ENCODE measurements at places on chromosomes 1 and 21.

GRCh38 chr1:94999456-95000131, 72.7 kb upstream of the CNN3 start:
- DNase-seq = no peak

- peak; percentile 67 for DNase-seq
Measured at GRCh38 chr1:58402444-58402843, 144.1 kb downstream of the OMA1 start.

DNA sequence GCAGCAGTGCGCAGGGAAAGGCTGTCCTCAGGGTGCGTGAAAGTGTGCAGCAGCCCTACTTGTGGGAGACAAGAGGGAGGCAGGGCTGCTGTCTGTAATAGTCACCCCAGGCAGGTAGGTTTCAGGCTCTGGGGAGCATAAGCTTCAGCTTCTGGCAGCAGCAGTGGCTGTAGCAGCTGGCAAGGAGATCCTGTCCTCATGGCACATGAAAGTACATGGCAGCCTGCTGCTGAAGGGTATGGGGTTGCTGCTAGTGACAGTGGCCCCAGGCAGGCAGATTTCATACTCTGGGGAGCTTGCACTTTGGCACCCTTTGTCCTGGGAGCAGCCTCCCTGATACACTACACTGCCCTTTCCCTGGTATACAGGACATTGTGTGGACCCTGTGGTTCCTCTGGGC, 26.3 kb downstream of the KIAA0319L start:
- DNase-seq = no peak

- DNase-seq = peak; percentile 38
Measured at GRCh38 chr1:232988572-232989040, 38.2 kb downstream of the NTPCR start.

- no peak for DNase-seq
Measured at GRCh38 chr1:72564749-72565148, 282.4 kb upstream of the NEGR1 start.

- DNase-seq = peak; percentile 40
Measured at GRCh38 chr1:116766616-116767469, 12.6 kb downstream of the CD2 start.

DNA sequence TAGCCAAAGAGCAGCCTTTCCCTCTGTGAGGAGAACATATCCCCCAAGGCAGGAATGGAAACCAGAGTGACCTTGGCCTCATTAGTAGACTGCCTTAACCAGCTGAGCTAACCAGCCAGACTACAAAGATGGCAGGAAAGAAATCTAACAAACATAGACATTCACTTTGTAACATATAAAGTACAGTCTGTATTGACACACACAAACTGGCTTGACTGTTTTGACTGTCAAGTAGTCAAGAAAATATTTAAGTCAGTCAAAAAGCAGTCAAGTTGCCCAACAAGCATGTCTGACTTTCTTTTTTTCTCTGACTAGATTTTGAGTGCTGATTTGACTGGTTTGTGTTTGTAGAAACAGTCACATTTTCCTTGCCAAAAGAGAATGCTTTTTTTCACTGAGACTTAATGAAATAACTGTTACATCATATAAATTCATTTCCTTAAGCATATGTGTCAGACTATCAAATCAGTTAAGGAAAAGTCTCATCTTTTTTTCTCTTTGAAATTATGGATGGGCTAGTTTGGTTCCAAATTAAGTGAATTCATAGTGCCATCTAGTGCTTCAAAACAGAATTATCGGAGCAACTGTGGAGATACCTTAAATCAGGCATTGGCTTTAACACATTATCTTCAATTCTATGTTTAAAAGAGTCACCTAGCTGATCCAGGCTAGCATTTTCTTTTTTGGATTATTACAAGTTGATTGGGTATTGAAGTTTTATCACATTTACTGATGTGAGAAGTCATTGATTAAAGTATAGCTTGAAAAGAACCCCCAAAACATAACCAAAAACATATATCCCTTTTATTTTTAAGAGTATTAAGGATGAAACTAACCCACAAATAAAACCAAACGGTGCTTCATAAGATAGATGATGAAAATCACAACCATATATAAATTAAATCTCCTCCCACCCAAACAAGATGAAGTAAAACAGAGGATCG, 75.0 kb downstream of the ATP6V1G3 start:
- peak; percentile 87 for DNase-seq

- DNase-seq = peak; percentile 9
Measured at GRCh38 chr1:10339815-10340214, 59.0 kb upstream of the PGD start.

DNA sequence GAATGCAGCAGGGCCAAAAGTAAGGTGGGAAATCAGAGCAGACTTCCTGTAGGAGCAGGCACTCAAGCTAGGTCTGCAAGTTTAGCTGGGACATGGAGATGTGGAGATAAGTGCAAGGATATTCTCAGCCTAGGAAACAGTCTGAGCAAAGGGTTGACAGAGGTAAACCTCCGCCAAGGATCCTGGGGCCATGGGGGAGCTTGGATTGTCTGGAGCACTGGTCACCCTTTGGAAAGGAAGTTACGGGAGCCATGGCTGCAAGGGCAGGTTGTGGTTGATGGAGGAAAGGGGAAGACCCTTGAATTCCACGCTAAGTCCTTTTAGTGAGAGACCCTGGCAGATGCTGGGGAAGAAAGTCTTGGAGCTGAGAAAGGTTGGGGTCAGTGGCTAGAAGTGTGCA, 150.9 kb downstream of the PTPRU start:
- no peak for DNase-seq

DNA sequence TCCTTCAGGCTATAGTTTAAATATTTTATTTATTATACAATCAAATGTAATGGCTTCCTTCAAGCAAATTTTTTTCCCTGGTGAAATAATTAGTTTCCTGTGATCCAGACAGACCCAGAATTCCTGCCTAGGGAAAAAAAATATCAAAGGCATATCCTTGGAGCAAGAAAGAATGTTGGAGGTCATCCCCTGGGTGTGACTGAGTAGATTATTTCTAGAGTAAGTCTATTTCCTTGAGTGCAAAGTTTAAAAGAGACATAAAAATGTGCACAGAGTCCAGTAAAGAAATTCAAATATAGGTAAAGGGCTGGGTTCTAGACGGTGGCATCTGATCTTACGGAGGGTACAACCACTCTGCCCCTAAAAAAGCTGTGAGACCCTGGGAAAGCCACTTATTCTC, 32.2 kb upstream of the SAMD13 start:
- DNase-seq = no peak

GRCh38 chr21:26844258-26845065, 747 bp downstream of the ADAMTS1 start:
- DNase-seq = peak; percentile 44

- DNase-seq = no peak
Measured at GRCh38 chr1:160451119-160451858, 50.9 kb downstream of the VANGL2 start.

DNA sequence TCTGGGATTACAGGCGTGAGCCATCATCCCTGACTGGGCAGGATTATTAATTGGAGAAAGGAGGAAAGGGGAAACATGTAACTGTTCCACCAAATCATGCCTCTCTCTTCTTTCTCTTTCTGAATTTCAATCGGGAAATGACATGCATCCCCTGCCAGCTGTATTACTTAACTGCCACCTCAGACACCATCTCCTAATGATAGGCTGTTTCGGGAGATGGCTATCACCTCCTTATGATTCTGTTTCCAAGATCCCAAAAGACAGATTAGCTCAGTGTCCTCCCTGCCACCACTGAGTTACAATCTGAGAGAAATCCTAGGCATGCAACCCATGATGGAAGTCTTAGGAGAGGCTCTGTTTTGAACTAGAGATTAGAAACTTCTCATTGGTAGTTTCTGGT, 67.5 kb downstream of the MIS18A start:
- DNase-seq = no peak

DNA sequence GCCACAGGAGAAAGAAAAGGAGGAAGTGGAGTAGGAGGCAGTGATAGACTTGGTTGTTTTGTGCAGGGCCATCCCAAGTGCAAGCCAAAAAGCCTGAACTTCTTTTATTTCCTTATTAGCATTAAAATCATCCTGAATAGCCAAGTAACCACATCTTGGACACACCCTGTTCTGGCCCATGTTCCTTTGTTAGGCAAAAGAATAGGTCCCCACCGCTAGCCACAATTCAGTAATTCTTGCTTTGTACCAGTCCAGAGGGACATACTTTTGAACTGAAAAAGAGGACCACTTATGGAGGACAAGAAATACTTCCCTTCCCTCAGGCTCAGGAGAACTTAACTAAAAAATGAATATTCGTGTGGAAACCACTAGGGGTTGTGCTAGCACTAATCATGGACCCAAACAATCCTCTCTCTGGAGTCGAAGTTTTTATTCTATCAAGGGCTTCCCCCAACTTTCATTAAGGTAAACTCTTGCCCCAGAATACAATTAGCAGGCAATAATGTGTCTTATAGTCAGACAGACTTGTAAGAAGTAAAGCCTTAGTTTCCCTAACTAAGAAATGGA, 19.4 kb downstream of the TNFSF4 start:
- no peak for DNase-seq

DNA sequence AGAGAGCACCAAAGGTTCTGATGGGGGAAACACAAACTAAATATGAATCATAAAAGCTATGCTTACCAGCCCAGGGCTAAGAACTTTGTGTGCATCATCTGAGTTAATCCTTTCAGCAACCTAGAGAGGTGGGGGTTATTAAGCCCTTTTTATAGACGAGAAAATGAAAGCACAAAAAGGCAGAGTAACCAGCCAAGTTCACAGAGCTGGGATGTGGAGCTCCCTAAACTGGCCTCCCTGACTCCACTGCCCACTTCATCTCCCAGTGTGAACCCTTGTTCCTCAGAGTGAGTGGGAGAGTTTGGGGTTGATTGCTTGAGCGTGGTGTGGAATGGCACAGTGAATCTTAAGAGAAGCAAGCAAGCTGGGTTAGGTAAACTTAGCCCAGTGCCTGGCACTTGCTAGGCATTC, 10.8 kb upstream of the BCAR3 start:
- no peak for DNase-seq

DNA sequence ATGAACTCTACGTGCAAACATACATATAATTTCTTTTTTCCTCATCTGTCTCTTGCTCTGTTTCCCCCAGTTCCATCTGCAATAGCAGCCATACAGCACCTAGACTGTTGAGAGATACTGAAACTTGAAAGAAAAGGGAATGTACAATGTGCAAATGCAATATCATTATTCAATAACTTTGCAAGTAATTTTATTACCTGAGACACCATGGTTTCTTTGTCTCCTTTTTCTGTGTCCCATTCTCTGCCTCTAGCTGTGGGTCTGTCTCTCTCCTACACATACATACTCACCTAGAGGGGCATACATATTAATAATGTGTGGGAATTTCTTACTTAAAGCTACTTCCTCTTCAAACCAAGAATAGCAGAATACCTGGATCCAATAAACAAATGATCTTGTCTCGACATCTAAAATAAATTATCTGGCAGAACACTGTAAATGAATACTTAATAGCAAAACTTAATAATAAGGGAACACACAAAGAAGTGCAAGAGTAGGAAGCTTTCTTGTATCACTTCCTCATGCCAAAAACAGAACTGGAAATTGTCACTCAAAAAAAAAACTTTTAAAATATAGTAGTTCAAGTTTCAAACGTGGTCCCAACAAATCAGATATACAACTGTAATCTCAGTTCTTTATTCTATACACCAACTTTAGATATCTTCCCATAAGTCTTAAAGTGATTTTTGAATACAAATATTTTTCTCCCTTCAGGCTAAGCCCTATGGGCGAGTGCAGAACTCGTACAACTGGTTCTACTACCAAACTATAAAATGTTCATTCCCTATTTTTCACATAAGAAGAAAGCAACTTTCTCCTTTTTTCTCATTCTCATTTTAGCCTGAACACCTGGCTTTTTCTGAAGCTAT, 194.6 kb downstream of the NRIP1 start:
- no peak for DNase-seq

DNA sequence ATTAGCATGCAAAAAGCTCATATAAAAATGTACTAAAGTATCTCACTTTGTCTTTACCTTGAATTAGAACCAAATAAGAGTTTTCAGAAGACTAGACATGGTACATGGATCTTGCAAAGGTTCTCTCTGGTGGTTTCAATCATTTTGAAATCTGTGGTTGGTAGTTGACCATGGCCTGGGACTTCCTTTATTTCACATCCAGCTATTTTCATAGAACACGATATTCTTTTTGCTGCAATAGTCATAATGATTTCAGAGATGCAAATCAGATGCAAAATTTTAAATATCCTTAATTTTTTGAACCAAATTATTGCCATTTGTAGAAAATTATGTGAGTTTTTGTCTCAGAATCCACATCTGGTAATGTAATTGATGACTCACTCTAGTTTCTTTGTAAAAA, 375.1 kb upstream of the ZP4 start:
- DNase-seq = no peak

DNA sequence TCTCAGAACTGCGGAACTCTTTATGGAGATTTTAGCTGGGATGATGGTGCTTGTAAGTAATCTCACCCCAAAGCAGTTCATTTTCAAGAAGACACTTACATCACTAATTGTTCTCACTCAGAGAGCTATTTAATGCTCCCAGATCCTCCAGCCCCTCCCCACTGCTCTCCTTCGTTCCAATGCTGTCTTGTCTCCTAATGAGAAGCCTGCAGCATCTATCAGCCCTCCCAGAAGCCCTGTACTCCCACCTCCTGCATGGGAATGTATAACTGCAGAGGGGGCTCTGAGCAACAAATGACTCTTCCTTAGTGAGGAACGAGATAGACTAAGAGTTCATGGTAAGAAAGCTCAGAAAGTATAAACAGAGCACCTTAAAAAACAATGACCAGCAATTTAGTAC, 377.4 kb upstream of the RUNX1 start:
- DNase-seq = no peak
